MM.1S (cell line): ENCODE measurements at places on chromosomes 12 and 14.

DNA sequence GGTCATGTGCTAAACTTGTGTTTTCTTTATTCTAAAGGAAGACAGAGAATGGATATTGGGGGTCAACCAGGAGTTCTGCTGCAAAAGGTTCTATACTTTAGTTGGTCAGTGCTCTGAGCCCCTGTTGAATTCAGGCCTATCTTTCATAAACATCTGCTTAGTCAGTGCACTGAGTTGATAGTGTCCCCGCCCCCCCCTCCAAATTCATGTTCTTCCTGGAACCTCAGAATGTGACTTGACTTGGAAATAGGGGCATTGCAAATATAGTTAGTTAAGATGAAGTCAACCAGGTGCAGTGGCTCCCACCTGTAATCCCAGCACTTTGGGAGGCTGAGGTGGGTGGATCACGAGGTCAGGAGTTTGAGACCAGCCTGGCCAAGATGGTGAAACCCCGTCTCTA is 23.3 kb downstream of the CHST11 start:
- no peak overlapping the region for H3K4me3 ChIP-seq
- no peaks in the 10 kb centered on the region for H3K27me3 ChIP-seq
- no peak overlapping the region for H3K27ac ChIP-seq
- DNase-seq = no peak
- H3K4me1 ChIP-seq = peaks cover 39% of the 10 kb centered on the region

- H3K4me3 ChIP-seq = no peak overlapping the region
- DNase-seq = no peak
- H3K27me3 ChIP-seq = no peaks in the 10 kb centered on the region
- no peak overlapping the region for H3K27ac ChIP-seq
- no peaks in the 10 kb centered on the region for H3K36me3 ChIP-seq
Observed at GRCh38 chr12:110223777-110224378, 57.2 kb upstream of the ATP2A2 start.

DNA sequence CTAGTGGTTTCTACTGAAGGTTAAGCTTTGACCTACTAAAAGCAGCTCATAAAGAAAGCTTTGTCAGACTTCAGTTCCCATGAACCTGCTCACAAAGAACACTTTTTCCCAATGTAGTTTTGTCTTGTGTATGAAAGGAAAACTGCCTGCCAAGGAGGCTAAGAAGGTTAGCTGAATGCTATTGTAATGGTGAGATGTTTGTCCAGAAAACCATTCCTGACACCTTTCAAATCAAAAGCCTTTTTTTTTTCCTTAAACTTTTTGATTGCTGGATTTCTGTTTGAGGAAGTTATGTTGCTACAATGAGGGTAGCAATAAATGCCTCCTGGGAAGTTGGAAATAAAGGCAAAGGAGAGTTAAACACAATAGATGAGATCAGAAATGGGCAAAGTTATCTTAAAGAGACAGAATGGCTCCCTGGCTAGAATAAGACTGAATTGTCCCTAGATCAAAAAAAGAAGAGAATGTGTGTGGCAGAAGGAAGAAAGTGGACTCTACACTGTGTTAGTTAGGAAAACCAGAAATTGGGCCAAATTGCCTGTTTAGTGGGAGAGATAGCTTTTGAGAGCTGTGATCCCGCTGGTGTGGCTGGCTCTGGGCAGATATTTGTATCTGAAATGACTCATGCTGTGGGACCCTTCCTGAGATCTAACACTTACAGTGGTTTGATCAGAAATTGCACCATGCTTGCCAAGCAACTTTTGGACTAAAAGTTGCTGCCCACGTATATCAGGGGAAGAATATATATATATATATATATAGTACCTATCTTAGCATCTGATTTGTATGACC is 27.5 kb downstream of the TECPR2 start:
- no peak overlapping the region for H3K4me3 ChIP-seq
- DNase-seq = no peak
- H3K4me1 ChIP-seq = no peaks in the 10 kb centered on the region
- H3K27me3 ChIP-seq = no peaks in the 10 kb centered on the region
- no peak overlapping the region for H3K27ac ChIP-seq

GRCh38 chr12:81757731-81758365 is 1.3 kb downstream of the PPFIA2 start:
- no peak for DNase-seq
- H3K4me1 ChIP-seq = no peaks in the 10 kb centered on the region
- H3K4me3 ChIP-seq = peak overlapping the region; percentile 71
- H3K27me3 ChIP-seq = no peaks in the 10 kb centered on the region

DNA sequence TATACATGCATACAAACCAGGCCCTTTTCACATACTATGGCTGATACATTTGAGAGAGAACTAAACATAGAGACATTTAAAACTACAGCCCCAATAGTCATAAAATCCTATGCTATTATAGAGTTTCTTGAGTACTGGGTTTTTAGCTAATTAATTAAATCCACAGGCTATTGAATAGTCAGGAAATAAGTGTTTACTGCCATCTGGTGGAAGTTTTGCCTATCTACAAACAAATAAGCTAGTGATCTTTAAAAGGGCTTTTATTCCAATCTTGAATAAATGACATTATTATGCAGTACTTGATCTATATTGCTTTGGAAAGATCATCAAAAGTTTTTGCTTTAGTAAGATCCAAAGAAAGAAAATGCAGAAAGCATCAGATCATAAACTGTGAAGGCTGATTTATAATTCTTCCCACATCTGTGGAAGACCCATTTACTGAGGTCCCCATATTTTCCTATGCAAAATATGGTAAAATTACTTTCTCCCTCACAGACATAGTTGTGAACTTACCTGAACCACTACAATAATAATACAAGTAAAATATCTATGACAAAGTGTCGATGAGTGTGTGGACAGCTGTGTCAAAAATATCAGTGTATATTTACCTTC is 131.3 kb downstream of the ITPR2 start:
- no peaks in the 10 kb centered on the region for H3K36me3 ChIP-seq
- H3K27ac ChIP-seq = no peak overlapping the region
- no peaks in the 10 kb centered on the region for H3K4me1 ChIP-seq
- no peaks in the 10 kb centered on the region for H3K27me3 ChIP-seq

GRCh38 chr12:16119618-16120415 is 157.7 kb downstream of the SLC15A5 start:
- H3K27me3 ChIP-seq = no peaks in the 10 kb centered on the region
- DNase-seq = no peak
- H3K36me3 ChIP-seq = no peaks in the 10 kb centered on the region
- H3K4me1 ChIP-seq = no peaks in the 10 kb centered on the region
- no peak overlapping the region for H3K27ac ChIP-seq

GRCh38 chr12:47317175-47317915 is 237.6 kb upstream of the AMIGO2 start:
- H3K27me3 ChIP-seq = no peaks in the 10 kb centered on the region
- H3K36me3 ChIP-seq = no peaks in the 10 kb centered on the region
- peaks cover 17% of the 10 kb centered on the region for H3K4me1 ChIP-seq
- H3K27ac ChIP-seq = peak overlapping the region; percentile 13; the same call in 1 of the 2 replicates
